Muscle of back (tissue), 13 donors: ENCODE measurements at places on chromosomes 7 and 10.

GRCh38 chr7:749140-749551 lies 22.1 kb upstream of the PRKAR1B start:
- DNase-seq: peak; percentile 68

DNA sequence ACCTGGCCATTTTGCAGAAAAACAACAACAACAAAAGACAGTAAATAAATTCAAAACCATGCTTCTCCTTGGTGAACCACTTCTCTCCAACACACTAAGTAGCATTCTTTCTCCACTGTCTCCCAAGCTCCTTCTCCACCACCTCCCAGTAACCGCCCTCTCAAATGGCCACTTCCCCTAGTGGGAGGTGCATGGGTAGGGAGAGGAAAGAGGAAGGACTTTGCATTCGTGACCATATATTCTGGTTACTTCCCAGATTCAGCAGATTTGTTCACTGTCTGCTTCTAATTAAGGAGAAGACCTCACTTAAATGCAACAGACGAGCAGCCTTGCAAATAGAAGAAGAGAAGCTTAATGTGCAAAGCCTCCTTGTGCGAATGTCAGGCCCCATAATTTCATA lies 166.8 kb downstream of the SORCS1 start:
- no peak for DNase-seq

- DNase-seq: no peak
Observed at GRCh38 chr10:48931188-48931587, 8.5 kb downstream of the LRRC18 start.

- DNase-seq: no peak
Observed at GRCh38 chr10:101960879-101961395, 95.0 kb downstream of the ARMH3 start.

DNA sequence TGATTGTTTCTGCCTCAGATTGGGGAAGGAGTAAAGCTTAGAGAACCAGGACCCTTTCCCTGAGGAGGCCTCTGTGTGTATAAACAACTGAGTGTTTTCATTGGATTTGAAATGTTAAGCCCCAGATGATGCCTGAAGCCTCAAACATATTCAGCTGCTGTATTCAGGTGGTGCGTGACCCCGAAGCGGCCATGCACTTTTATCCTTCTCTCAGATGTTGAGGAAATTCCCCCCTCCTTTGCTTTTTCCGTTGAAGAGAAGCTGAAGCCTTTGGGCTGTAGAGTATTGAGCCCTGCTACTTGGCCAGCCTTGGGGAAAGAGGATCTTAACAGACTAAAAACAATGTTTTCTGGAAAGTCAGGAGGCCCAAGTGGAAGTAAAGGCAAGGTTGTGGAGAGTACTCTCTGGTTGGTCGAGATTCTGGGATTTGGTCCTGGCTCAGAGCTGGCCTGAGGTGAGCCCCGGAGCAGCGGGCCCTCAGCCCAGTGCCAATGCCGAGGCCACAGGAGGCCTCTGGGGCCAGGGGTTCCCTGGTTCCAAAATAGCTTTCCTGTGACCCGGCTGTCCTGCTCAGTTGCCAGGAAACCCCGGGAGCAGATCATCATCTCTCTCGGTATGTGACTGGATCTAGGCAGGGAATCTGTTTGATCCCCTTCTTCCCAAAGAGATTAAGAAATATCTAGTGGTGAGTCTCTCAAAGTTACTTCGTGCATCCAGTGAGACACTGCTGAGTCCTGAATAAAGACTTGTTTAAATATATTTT lies 22.5 kb downstream of the FKBP6 start:
- peak; percentile 65 for DNase-seq

DNA sequence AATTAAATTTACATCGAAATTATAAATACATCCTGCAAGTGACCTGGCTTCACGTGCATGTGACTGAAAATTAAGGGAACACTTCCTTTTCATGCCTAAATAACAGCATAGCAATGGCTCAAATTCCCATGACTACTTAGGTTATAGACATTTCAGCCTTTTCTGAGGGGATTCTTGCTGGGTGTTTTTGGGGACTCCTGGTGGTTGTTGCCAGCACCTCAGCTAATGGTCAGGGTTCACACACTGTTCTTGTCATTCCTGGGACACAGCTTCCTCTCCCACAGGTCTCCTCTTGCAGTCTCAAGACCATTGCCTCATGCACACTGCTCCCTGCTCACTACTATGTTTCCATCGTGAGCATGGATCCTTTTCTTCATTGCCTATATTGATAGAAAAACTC lies 148.9 kb upstream of the GLI3 start:
- DNase-seq: no peak

- DNase-seq: peak; percentile 73
Observed at GRCh38 chr7:66146701-66147100, 32.1 kb downstream of the CRCP start.

- DNase-seq: no peak
Observed at GRCh38 chr10:96743988-96744585, 23.8 kb upstream of the PIK3AP1 start.

DNA sequence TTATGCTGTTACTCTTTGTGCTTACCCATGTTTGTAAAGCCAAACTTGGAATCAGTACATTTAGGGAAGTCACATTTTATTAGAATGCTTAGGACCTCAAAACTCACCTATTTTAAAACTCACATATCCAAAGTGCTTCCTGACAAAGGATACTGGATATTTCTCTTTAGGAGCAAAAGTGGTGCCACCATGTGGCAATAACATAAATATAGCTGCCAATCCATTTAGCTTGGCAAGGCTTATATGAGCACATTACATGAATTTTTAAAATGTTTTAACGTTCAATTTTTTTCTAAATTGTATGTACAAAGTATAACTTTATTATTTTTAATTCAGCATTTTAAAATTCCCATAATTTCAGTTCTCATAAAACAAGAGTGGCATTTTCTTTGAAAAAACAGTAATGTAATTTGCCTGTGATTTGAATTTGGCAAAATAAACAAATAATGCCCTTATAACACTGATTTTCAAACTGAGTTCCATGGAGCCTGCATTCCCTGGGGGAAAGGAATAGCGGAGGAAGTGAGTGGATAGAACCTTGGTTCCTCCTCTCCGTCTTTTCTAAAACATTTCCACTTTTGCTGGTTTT lies 75.4 kb downstream of the HDAC9 start:
- DNase-seq: peak; percentile 30

- no peak for DNase-seq
Observed at GRCh38 chr10:30062090-30062489, 2.7 kb upstream of the JCAD start.

- DNase-seq: no peak
Observed at GRCh38 chr7:105101864-105102263, 87.9 kb downstream of the KMT2E start.

- DNase-seq: no peak
Observed at GRCh38 chr7:90966346-90966745, 297.9 kb upstream of the FZD1 start.

- DNase-seq: no peak
Observed at GRCh38 chr10:46515793-46516192, 40.7 kb downstream of the GPRIN2 start.
